Stimulated activated CD4-positive, alpha-beta T cell treated with anti-CD3 and anti-CD28 coated beads, Interleukin-15, amount 100 ng/mL, for 1 hour (primary cell): ENCODE measurements at places on chromosomes 7 and 10.

- DNase-seq: no peak
Measured at GRCh38 chr7:256461-256940, 33.5 kb upstream of the FOXL3 start.

- DNase-seq: no peak
Measured at GRCh38 chr7:138477581-138477980, 17.5 kb downstream of the TRIM24 start.

DNA sequence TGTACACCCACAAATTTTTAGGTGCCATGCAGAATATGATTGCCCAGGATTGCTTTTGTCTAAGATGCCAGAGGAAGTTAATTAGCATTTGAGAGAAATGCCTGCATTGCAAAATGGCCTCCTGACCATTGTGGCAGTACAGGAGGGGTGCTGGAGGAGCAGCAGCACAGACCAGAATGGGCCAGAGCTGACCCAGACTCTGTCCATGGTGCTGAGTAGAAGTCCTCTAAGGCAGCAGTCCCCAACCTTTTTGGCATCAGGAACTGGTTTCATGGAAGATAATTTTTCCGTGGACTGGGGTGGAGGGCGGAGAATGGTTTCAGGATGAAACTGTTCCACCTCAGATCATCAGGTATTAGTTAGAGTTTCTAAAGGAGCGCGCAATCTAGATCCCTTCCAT, 217.8 kb upstream of the AGK start:
- no peak for DNase-seq

DNA sequence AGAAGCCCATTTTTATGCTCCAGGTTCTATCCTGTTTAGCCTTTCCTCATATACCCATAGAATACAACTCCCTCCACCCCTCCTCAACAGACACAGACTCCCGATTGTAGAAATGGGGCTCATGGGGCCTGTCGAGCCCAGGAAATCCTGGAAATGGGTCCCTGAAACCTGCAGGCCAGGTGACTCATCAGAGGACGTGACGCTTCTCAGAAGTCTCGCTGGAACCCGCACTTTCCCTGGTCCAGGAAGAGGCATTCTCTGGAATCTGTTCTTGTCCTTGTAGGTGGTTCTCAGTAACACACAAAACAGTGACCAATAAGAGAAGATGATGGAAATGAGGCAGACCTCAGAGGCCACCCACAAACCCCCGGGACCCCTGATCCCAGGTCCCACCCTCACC, 244.8 kb upstream of the PPP2R2D start:
- DNase-seq: no peak

- DNase-seq: no peak
Measured at GRCh38 chr7:36283711-36284130, 105.9 kb upstream of the ANLN start.

DNA sequence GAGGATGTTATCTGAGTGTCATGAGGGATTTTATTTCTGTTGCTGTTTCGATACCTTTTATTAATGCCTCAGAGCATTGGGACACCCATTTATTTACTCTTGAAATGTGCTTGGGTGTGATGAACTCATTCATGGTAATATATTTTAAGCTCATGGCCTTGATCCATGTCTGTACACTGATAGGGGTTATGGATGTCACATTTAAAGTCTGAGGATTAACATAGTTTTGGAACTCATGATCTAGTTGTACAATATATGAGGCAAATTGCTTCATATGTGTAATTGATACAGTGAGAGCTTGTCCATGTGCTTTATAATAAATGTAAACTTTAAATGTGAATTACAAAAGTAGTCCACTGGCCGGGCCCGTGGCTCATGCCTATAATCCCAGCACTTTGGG, 23.0 kb upstream of the ZRANB1 start:
- DNase-seq: no peak

DNA sequence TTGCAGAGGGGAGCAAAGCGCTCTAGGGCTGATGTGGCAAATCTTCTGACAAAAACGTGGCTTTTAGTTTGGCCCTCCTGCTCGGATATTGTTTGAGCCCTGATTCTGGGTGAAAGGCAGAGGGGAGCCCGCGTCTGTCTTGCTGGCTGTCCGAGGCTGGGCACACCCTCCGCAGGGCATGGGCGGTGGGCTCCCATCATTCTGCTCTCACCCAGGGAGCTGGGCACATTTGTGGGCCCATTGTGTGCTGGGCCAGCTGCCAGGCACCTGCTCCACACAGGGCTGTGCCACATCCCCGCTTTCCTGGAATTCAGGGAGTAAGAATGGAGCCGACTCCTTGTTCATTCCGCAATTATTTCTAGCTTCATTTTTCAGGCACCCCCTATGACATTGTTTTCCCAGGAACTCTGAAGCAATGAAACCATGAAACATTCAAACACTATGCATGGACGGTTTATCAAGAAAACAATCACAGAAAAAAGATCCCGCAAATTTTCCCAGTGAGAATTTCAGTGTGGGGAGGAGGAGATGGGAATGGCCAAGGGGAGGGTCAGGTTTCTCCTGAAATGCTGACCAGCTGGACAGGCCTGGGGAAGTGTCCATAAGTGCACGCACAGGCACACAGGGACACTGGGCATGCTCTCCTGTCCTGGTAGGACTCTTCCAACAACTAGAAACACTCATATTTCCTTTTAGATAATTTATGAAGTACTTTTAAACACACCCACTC, 341.1 kb downstream of the CXCL12 start:
- DNase-seq: no peak

GRCh38 chr7:119896386-119896785, 376.6 kb upstream of the KCND2 start:
- DNase-seq: no peak

DNA sequence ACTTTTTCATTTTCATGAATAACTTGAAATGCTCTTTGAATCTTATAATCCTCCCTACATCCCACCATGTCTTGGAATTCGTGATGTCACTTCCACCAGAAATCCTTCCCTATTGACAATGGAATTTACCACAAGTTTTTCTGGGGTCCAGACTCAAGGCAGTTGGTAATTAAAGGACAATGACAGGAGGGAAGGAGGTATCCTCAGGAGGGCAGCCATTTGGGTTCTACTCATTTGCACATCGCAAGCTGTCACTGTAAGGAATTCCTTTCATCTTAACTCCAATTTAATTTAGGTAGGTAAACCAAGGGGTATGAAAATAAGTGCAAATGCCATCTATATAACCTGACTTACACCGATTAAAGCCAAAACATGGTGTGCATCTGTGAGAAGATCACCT, 21.9 kb downstream of the LRRC17 start:
- no peak for DNase-seq

- no peak for DNase-seq
Measured at GRCh38 chr10:51879238-51879637, 179.8 kb upstream of the CSTF2T start.

GRCh38 chr7:16084370-16084769, 337.0 kb downstream of the CRPPA start:
- no peak for DNase-seq

GRCh38 chr10:100442548-100442947, 20.3 kb upstream of the WNT8B start:
- DNase-seq: no peak

GRCh38 chr7:108973075-108973474, 403.4 kb downstream of the DNAJB9 start:
- no peak for DNase-seq

GRCh38 chr10:12797471-12798262, 203.8 kb downstream of the CCDC3 start:
- DNase-seq: no peak

GRCh38 chr10:61765176-61766087, 102.7 kb downstream of the CABCOCO1 start:
- no peak for DNase-seq

DNA sequence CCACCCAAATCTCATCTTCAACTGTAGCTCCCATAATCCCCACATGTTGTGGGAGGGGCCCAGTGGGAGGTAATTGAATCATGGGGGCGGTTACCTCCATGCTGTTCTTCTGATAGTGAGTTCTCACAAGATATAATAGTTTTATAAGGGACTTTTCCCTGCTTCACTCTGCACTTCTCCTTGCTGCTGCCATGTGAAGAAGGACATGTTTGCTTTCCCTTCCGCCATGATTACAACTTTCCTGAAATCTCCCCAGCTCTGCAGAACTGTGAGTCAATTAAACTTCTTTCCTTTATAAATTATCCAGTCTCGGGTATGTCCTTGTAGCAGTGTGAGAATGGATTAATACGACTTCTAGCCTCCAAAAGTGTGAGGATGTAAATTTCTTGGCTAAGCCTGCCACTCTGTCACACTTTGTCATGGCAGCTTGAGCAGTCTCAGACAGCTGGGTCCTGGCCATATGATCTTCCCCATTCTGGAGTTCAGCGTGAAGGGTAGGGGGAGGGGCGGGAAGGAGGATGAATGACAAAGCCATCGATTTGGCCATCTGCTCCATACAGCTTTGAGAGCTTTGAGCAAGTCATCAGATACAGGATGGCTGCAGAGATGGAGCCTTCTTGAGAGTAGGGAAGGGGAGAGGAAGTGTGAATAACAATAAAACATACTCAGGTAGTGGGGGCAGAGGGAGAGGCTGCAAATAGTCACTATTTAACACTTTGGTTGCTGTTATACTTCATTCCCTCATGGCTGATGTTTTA, 19.1 kb upstream of the INPP5F start:
- DNase-seq: no peak

GRCh38 chr7:96080027-96080426, 241.9 kb downstream of the SLC25A13 start:
- DNase-seq: no peak

DNA sequence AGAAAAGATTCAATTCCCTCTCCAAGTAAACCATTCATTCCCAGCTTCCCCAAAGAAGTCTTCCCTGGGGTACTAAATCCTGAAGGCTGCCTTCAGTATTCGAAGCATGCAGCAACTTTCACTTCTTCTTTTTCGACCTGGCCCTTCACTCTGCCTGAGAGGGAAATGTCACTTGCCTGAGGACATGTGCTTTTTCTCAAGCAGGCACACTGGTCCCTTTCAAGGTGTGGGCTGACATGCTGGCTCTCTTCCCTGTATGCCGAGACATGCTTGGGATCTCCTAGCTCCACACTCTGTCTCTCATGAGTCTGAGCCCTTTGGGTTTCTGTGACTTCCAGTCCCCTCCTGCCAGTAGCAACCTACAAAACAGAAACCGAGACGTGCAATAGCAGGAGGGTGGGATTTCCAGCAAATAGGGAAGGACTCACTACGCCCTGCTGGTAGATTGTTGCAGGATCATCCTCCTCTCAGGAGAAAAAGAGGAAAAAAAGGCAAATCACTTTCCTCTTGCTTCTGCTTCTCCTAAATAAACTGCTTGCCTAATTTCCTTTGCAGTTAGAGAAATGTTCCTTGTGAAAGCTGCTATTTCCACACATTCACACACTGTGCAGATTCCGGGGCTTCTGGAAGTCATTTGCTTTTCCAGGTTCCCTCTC, 33.5 kb downstream of the FIGNL1 start:
- no peak for DNase-seq

- DNase-seq: no peak
Measured at GRCh38 chr10:11757454-11757820, 15.3 kb downstream of the ECHDC3 start.

DNA sequence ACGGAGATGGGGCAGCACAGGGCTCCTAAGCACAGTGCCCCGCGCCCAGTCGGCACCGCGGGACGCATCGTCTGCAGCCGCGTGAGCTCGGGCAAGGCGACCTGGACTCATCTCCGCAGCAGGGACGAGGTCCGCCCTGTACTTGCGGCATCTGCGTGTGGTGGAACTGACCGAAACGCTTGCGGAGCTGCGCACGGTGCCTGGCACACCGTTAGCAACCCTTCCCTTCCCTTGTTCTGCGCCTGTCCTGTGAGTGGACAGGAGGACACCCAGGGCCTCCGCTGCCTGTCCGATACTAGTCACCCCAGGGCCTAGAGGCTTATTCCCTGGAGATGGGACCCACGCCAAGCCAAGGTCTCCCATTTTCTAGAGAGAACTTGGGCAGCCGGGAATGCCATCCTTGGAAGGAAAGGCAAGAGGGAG, 98.5 kb downstream of the WDR11 start:
- DNase-seq: no peak

GRCh38 chr10:58457761-58458616, 54.7 kb upstream of the BICC1 start:
- DNase-seq: no peak

DNA sequence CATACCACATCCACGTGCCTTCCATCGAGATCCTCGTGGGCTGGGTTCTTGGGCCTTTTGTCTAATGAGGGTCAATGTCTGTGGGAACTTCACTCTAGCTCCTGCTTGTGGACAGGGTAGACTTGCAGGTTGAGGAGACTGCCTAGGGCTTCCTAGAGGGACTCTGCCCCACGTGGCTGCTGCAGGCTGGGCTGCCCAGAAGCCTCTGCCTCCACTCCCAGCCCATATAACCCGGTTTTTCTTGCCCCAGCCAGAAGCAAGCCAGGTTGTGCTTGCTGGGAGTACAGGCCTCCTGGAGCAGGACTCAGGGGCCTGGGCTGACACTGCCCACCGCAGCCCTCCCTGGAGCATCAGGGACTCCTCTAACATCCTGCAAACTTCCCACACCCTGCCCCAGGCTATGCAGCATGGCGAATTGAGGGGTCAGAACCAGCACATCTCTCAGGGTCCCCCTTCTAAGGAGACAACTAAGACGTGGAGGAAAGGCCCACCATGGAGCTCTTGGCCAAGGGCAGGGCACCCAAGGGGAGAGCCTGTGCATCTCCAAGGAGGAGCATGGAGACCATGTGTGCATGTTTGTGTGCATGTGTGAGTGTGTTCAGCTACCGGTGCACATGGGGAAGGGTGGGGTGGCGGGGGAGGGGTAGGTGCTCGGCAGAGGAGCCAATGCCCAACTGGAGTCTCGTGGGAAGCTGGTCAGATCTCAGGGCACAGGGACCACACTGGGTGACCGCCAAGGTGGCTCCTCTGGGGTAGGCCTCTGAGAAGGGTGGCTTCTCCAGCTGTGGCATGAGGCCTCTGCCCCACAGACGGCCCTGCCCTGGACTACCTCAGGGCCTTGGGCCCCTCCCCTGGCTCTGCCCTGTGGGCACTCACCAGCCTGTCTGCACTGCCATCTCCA, 62.6 kb downstream of the RASGEF1A start:
- no peak for DNase-seq

- no peak for DNase-seq
Measured at GRCh38 chr7:34747867-34748727, 90.1 kb downstream of the NPSR1 start.

DNA sequence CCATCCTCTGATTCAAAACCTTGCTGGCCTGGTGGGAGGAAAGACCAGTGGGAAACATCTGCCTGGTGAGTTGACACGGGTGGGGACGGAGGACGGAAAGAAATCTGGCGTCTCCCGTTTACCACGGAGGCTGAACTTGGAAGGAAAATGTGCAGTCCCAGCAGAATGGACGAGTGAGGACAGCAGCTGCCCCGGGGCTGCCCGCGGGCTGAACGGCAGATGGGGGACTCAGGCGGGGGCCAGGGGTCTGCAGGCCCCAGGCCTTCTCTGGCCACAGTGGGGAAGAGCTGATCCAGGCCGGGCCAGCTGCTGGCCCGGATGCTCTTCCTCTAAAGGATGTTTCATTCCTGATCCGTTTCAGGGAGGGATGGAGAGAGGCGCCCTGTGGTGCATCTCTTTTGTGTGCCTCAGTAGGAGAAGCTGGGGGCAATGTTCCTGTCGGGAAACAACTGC, 147.5 kb upstream of the CHST15 start:
- no peak for DNase-seq

DNA sequence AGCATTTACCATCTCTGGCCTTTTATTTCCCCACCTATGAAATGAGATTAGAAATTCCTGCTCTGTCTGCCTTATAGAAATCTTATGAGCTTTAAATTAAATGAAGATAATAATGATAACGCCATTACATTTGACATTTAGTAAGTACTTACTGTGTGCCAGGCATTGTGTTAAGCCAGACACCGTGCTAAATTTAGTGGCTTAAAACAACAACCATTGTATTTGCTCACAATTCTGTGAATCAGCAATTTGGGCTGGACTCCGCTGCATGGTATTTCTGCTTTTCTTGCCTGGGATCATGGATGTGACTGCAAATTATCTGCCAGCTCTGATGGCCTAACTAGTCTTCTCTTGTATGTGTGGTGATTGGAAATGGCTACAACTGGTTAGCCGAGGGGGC, 56.4 kb upstream of the CCDC6 start:
- DNase-seq: no peak
